ENCODE measurements at places on chromosomes 7 and 10.

GRCh38 chr10:90939116-90939515 lies 18.2 kb upstream of the ANKRD1 start:
- DNase-seq: no peak

GRCh38 chr7:134037991-134038390 lies 89.1 kb upstream of the LRGUK start:
- no peak for DNase-seq

DNA sequence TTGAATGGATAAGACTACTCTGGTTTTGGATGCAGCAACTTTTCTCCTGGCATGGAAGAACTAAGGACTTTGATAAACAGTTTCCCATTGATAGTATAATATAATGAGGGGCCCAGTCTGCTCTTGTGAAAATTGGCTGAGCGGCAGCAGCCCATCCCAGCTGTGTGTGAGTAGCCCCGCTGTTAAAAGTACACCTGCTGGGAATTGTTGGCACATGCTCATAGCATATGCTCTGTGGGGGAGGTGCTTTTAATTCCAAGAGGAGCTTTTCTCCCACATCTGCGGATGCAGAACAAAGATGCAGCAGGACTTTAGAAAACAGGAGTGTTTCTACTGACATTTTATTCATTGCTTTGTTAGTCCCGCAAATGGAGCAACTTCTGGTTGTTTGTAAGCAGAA lies 19.0 kb downstream of the SRI start:
- no peak for DNase-seq

DNA sequence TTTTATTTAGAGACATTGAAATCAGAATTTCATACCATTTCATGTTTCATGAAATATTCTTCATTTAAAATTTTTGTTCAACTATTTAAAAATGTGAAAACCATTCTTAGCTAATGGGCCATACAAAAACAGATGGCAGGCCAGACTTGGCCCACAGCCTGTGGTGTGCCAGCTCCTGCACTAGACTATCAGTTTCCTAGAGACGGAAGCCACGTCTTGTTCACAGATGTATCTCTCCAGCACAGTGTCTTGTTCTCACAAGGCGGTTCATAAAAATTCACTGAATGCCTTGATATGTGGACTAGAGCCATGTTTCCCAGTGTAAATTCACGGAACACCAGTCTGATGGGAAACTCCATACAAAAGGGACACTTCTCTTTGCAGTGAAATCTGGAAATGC lies 216.0 kb downstream of the KCNMA1 start:
- no peak for DNase-seq

DNA sequence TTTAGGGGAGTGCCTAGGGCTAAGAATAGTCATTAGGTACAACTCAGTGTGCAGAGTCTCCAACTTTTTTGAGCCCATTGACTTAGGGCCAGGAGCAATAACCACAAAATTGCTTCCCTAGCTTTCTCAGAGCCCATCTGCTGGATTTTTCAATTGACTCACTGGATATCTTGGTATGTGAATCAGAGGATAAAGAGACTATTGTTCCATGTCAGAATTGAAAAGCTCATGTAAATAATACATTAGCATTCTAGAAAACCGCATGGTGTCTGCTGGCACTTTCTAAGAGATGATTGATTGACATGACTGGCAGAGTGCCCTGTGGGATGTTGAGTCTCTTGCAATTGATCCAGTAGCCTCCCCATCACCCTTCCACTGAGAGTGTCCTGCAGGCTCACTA lies 246.2 kb downstream of the CCDC7 start:
- DNase-seq: no peak

DNA sequence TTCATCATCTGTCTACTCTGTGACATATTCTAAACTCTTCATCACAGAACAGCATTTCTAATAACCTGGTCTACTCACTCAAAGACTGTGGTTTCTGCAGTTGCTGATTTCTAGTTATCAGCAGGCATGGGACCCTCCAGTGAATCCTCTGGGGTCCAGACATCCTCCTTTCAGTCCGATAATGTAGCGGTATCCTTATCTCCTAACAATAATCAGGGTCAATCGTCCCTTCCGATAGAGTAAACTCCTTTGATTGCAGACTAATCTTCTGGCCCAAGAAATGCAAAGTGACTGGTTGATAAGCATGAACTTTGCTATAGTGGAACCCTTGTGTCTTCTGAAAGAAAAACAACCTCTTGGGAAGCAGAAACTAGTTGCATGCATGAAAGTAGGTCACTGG lies 1209.8 kb upstream of the CELF2 start:
- no peak for DNase-seq

GRCh38 chr7:107398161-107398560 lies 71.7 kb upstream of the GPR22 start:
- DNase-seq: no peak

GRCh38 chr10:36188080-36188453 lies 546.0 kb upstream of the FZD8 start:
- no peak for DNase-seq

DNA sequence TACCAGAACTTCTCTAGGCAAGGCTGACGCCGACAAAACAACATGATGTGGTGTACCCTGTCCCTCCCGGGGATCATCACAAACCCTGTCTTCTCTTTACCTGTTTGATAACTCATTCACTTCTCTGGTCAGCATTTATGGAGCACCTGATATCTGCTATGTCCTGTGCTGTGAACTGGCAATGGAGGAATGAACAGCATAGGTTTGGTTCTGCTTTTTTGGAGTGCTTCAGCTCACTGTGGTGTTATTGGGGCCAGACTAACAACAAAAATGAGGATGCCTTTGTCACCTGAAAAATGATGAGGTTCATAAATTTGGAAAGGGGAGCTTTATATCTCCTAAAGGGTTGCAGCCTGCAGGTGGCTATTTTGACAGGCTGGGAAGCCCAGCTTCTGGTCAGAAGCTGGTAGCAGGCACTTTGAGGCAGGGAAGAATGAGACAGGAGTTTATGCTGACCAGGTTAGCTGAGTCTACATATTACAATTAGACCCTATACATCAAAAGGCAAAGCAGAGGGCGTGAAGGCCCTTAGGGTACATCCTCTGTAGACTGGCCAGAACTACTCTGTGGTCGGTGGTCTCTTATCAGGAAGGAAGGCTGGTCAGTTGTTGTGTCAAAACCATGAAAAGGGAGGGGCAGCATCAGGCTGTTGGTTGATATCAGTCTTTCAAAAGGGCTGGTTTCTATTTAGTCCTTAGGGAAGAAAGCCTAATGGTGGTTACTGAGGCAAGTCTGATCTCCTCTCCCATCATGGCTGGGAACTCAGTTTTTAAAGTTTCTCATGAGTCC lies 42.3 kb downstream of the SH2D4B start:
- DNase-seq: no peak

DNA sequence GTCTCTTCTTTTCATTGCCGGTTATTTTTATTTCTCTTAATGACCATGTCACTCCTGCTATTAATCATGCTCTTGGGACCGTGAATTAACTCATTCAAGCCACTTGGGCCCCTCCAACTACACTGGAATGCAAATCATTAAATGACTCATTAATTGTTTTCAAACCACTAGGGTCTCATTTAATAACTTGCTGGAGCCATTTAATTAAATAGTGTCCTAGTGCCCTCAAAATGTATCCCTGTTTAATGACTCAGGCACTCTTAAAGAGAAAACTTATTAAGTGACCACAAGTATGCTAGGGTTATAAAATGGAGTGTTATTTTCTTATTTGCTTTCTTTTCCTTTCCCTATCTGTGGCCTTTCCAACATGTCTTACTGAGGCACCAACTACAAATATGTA lies 73.0 kb downstream of the PLXDC2 start:
- DNase-seq: no peak

DNA sequence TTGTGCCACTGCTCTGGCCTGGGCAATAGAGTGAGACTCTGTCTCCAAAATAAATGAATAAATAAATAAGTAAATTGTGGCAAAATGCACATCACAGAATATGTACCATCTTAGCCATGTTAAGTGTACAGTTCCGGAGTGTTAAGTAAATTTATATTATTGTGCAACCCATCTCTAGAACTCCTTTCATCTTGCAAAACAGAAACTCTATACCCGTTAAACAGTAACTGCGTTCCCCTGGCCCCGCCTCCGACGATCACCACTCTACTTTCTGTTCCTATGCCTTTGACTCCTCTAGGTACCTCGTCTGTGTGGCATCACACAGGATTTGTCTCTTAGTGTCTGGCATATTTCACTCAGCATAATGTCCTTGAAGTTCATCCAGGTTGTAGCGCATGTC lies 356.4 kb upstream of the FOXK1 start:
- no peak for DNase-seq

DNA sequence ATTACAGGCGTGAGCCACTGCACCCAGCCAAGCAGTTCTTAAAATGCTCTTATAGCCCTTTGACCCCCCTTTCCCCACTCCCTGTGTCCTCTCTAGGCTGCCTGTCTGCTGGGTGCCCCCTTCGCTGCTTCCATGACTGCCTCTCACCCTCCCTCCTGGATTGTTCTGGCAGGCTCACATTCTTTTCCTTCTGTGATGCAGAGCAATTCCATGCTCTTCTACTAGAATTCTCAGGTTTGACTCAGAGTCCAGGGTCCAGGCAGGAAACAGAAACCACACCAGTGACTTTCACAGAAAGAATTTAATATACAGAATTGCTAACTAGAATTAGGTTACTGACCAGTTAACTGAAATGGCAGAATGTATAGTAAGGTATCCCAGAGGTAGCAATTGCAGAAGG lies 244.8 kb downstream of the BAMBI start:
- no peak for DNase-seq

GRCh38 chr7:127799535-127800305 lies 147.7 kb downstream of the SND1 start:
- DNase-seq: no peak

DNA sequence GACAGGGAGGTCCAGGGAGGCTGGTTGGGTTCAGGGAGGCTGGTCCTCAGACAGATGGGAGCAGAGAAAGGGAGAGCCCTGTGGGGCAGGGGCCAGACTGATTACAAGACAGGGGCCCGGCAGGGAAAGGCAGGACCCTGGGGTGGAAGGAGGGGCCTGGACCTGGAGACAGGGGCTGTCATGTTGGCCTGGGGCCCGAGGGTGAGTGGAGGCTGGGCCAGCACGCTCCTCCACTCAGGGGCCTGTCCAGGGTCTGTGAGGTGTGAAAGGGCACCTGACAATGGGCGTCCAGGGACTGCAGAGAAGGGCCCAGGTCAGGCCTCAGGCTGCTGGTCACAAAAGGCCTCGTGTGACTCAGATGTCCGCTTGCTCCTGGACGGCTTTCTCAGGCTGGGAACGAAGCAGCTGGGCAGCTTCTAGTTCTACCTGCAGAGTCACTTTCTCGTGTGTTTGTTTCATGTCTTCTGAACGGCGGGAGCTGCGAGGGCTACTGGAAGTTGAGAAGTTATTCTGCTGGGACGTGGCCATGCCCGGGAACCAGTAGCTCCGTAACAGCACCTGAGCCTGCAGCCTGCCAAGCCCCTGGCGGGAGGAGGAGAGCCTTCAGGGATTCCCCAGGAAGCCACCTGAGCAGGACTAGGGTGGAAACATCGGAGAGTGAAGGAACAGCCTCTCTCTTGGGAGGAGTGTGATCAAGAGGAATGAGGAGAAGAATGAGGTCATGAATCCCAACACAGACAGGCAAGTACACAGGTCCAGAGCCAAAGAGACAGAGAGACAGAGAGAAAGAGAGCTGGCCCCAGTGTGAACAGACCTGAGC lies 65.8 kb downstream of the KLF6 start:
- DNase-seq: no peak

DNA sequence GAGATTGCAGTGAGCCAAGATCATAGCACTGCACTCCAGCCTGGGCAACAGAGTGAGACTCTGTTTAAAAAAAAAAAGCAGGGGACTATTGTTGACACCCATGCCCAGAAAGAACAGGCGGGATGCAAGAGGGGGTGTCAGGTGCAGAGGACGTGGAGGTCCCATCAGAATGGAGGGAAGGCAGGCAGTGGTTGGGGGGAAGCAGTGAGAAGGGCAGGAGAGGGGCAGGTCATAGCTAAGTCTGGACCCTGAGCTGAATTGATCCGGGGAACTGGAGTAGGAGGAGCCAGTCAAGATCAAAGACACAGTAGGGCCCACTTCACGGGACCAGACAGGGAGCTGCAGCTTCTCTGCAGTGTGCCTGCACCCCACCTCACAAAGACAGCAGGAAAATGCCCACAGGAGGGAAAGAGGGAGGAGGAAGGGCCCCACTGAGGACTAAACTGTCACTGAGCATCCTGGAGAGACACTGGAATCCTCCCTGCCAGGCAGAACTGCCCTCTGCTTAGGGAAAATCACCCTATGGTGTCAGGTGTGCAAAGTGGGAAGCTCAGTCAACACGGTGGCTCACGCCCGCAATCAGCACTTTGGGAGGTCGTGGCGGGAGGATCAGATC lies 27.3 kb upstream of the ECHDC3 start:
- no peak for DNase-seq

GRCh38 chr7:117139397-117139984 lies 183.4 kb downstream of the WNT2 start:
- DNase-seq: no peak

GRCh38 chr7:45638916-45639315 lies 64.7 kb downstream of the ADCY1 start:
- DNase-seq: no peak

GRCh38 chr10:132942101-132943057 lies at the start of gene CFAP46:
TSS of gene CFAP46 (minus strand) at chr10:132942570. CDS start at chr10:132942484, 86 bp downstream.
- peak; percentile 54 for DNase-seq

- no peak for DNase-seq
Observed at GRCh38 chr10:122441961-122442360, 12.5 kb upstream of the ARMS2 start.

DNA sequence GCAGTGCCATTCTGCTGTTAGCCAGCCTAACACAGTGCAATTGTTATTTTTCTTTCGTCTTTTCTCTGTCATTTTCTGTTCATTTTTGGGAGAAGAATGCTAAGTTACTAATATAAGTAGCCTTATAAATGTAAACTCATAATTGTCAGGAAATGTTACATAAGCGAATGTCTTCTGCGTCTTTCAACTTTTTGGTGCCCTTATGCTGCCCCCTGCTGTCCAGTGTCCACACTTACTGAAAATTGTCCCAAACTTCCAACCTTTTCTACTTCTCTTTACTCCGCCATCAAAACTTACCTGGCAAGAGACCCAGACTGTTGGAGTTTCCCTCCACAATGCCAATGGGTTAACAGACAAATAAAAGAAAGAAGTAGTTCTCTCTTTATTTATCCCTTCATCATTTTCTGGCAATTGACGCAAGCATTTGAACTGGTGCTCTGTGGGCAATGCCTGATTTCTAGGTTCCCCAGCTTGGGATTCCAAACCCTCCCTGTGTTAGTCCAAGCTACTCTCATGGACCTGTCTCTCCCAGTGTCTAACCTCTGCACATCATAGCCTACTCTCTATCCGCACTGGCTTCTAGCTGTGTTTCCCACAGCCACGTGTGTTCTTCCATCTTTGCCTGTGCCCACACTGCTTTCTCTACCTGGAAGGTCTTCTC lies 21.0 kb upstream of the EPC1 start:
- peak; percentile 21 for DNase-seq

DNA sequence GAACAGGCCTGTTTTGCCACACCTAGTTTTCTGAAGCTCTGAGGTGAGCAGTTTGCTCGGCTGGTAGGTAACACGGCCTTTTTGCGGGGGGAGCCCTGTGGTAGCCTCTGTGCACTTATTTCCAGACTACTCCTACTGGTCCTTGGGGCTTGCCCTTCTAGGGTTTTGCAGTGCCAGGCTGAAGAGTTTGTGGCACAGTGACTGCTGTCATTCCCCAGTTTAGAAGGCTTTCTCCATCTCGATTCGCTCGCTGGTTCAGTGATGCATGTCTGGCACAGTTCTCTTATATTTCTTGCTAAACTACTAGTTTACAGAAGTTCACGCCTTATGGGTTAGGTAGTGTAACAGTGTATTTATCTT lies 711 bp downstream of the KIF20B start:
- peak; percentile 12 for DNase-seq
